Type B pancreatic cell (in vitro differentiated cells): ENCODE measurements at places on chromosomes 2 and 18.

DNA sequence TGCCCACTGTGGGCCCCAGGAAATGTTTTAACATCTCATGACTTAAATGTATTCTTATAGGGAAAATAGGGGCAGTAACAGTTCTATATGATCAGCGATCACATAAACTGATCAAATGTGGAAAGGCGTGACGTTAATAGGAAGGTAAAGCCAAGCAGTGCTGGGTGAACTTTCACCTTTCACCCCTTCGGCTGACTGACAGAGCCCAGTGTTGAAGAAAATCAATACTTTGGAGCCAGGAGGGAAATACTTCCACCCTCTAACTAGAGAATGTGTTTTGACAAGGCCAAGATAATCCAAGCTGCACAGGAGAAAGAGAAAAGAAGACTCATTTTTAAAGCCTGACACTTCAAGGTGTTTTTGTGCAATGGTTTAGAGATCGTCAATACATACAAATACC, 116.5 kb upstream of the BOD1L2 start:
- no peak for DNase-seq

DNA sequence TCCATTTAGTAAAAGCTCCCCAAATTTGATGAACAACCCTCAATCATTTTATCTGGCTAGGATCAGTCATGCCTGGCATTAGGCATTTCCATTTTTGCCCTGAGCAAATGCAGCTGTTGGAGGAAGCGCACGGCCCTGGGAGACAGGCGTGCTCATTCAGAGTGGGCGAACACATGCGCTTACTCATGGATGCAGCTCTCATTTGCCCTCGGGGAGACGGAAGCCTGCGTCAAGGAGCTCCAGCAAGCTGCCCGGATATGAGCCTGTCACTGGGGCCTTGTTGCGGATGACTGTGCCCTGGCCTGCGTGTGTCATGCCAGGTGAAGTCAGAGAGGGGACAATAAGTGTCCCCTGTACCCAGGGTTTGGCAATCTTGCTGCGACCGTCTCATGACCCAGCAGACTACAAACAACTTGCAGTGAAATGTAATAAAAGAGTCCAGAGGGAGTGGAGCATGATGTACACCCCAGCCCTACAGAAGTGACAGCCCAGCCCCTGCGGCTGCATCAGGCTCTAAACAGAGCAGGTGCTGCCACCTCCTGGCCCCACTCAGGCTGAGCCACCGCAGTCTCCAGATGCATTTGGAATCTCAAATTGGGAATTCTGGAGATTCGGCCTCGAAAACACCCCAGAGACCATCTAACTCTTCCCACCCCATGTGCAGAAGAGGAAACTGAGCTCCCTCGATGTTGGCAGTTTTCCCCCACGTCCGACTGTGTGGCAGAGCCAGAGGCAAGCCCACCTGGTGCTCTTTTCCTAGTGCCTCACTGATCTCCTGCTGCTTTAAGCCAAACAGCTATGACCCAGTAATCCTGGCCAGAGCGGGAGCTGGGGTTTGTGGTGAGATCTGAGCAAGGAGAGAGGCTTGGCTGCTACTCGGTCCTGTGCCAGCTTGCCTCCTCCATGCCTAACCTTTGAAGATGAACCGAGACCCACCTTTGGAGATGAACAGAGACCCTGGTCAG, 105.0 kb upstream of the ALK start:
- peak; percentile 78 for DNase-seq

GRCh38 chr2:43450617-43451016, 145.2 kb downstream of the THADA start:
- DNase-seq, result no peak

DNA sequence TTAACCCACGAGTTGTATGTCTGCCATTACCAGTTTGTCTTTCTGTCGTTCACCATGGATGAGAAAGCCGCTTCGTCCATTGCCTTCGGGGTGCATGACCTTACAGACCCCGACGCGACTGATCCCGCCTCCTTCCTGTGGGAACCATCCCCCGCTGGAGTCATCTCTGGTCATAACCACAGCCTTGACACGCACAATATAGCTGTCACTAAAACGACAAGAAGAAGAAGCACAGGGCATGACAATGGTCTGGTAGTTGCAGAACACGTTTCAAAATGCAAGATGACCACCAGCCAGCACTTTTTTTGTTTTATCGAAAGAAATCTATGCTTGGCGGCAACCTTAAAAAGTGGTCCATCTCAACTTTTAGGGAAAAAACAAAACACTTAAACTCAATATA, 87.7 kb downstream of the SPRED2 start:
- no peak for DNase-seq

GRCh38 chr2:24643051-24643450, 150.1 kb downstream of the PTRHD1 start:
- DNase-seq, result no peak

- no peak for DNase-seq
Observed at GRCh38 chr2:3197308-3197707, 180.3 kb downstream of the EIPR1 start.

DNA sequence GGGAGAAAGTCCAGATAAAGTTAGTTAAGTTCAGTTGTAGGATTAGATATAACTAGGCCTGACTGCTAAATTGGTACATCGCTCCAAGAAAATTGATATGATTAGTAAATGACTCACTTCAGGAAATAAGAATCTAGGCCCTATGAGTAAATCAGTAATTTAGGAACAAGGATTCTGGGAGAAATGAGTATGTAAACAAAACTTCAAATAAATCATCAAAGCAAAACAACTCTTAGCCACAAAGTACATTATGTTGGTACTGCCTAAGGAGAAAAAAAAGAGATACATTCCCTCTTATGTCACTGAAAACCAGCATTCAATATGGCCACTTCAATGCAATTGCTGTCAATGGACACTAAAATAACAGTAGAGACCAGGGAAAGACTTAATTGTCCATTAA, 529.1 kb downstream of the ZNF804A start:
- DNase-seq, result no peak

DNA sequence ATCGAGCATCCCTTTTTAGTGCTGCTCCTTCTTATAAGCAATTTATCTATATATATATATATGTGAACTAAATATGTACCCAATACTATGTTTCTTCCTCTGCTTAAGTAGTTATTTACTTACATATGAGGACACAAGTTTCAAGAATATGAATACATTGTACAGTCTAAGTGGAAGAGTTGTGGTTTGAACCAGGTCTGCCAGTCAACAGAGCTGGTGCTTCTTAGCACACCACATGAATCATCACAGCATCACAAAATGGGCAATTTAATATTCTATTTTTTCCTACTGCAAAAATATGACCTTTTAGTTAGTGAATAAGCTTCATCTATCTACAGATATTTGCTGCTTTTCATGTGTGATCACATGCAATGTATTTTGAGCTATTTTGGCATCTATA, 64.4 kb upstream of the SPAG16 start:
- no peak for DNase-seq
